ENCODE measurements at places on chromosomes 3 and 15.

GRCh38 chr3:23248594-23249131 is 45.5 kb downstream of the UBE2E2 start:
- no peak for DNase-seq

DNA sequence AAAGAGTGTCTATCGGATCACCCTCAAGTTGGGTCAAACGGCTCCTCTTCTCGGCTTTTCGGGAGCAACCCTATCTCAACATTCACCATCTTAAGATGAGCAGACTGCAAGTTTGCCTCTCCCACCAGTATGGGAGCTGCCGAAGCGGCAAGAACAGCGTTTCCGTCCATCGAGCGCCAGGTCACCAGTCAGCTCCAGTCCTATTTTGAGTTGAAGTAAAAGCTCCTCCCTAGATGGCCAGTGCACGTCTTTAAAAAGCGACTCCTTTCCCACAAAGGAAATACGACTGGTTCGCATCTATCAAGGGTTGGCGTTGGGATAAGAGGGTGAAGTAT is 369 bp upstream of the U2SURP start:
- DNase-seq: no peak

DNA sequence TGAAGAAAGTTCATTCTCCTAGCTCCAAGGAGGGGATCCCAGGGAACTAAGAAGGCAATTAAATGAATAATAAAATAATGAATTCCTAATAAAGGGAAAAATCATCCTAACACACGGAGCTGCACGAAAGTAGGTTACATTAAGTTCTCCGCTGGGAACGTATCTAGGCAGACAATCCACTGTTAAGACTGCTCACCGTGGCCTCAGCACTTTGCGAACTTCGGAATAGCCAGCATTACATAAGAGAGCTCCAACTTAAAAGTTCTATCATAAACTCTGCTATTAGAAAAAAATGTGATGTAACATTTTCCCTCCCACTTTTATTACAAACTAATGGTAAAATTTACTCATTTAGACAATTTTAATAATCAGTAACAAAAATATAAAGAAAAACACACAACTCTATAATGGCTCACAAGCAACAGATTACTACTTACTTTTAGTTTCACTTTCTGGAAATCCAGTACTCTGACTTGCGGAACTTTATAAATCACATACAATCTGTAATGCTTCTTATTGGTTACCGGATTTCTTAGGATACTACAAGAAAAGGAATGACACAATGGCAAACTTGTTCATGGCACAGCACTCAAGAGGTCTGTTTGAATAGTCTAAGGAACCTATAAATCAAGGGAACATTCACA is 8.5 kb downstream of the SNRPA1 start:
- DNase-seq: no peak

DNA sequence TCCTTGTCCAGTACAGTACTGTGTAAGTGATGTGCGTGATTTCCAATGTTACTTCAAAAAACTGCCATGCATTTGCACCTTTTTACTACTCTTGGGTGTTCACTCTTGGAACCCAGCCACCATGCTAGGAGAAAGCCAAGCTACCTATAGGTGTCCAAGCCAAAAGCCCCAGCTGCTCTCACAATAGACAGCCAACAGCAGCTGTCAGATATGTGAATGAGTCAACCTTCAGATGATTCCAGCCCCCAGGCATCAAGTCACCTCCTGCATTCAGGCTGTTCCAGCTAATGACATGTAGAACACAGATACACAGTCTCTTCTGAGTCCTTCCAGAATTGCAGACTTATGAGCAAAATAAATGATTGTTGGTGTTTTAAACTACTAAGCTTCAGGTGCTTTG is 417.7 kb upstream of the TGFBR2 start:
- DNase-seq: no peak

GRCh38 chr3:128488636-128488990 is 4.4 kb downstream of the GATA2 start:
- no peak for DNase-seq

DNA sequence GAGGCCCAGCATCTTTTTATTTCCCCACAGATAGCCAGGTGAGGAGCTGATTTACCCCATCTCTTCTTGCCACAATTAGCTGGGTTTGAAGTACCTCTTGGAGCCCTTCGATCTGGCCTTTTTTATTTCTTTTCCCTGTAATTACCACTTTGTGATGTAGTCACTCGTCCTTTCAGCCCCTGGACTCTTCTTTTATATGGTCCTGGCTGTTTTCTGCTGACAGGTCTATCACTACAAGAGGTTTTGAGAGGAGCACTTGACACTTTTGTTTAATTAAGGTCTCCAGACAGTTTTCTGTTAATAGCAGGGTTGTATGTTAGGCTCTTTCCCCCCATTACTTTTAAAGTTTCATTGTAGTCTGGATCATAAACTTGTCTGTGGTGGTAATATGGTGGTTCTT is 11.8 kb downstream of the ATXN7 start:
- no peak for DNase-seq

DNA sequence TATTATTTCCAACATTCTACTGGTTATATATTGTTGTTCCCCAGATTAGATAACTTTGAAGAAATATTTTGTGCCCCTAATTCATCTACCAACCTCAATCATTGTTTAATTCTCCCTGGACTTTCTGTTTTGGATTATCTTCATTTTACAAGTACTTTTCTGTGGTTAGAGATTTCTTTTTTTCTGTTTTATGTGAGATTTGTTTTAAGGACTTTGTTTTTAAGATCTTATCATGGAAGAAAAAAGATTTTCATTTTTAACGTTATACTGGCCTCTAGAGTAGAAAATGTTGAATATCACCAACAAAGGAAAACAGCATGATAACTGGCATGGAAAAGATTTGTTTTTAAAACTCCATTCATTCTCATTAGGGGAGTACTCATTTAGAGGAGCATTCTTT is 210.9 kb upstream of the KCNMB2 start:
- peak; percentile 62 for DNase-seq

- peak; percentile 5 for DNase-seq
These were observed 223.0 kb downstream of the NSUN3 start for GRCh38 chr3:94285872-94286271.

DNA sequence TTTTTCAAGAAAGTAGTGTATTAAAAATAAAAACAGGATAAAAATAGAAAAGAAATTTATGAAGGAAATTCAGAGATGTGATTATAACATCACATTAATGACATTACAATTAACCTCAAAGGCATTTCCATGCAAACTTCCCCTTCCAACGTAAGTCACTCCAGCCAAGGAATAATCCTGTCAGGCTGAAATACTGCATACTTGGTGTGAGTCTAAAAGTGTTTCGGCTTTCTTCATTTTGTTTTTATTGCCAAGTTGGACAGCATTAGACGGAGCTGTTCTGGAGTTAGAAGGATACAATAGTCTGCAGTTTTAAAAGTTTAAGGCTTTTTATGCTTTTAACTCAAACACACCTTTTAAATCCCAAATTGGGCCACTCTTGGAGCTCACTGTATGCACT is 435.0 kb downstream of the MECOM start:
- DNase-seq: no peak

DNA sequence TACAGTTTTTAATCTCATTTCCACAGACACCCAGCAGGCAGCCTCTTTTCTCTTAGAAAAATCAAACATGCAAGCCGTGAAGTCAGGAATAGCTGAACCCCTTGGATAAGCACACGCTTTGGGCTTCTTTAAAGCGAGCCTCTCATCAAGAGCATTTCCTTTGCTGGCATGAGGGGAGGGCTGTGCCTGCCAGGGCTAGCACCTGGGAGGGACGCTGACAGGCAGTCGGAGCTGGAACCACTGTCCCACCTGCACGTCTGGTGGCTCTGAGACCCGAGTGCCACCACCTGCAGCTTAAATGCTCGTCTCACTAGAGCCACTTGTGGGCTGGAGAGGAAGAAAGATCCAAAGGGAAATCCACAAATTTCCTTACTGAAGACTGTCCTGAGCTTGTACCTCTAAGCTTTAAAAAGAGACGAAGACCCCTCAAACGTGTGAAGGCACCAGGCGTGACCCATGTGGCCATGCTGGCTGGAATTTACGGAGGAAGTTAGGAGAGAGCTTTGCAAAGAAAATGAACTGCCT is 9.4 kb downstream of the MAP6D1 start:
- no peak for DNase-seq

DNA sequence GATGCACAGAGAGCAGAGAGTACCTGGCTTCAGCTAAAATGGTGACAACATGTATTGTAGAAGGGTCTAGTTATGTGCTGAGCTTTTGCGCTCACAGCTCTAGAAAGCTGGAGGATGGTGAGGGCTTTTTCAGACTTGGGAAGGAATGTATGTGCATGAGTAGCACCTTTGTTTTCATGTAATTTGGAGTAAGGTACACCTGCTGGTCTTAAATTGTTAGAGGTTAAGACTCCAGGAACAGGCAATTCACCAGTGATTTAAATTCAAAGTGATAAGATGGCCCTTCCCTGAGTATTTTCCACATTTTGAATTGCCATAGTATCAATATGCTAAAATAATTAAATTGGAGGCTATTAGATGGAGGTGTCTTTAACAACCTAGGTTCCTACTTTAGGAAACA is 436.4 kb upstream of the GOLIM4 start:
- no peak for DNase-seq

DNA sequence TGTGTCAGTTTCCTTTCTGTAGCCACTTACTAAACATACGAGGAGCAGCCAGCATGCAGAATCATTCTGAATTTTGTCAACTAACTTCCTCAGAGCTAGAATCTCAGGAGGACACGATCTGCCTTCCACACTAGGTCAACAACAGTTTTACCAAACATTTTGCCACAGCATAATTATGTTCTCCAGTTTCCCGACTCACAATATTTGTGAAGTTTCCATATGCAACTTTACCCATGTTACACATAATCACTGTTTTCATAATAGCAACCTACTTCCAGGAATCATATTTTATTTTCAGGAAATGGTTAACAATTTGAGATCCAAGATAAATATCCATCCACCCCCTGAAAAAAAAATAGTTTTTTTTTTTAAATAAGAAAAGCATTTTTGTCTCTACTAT is 595.0 kb downstream of the PYDC2 start:
- DNase-seq: no peak

- no peak for DNase-seq
These were observed 496.4 kb upstream of the MDFIC2 start for GRCh38 chr3:70808881-70809280.

GRCh38 chr15:72307026-72307425 is 12.9 kb downstream of the CELF6 start:
- DNase-seq: no peak

DNA sequence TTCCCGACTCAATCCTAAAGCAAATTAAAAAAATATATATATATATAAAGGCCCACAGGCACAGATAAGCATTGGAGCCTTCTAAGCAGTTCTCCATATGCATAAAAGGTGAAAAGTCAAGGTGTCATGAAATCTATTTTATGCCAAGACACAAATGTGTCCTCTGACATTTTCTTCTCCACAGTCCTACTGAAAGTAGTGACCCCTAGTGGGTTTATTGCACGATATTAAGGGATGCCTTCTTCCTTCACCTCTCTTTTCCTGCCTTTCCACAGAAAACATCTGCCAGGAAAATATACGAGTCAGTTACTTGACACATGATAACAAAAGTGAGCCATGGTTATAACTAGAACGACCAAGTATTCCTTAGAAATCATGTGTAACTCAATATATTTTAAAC is 303.2 kb downstream of the TIGIT start:
- no peak for DNase-seq

GRCh38 chr3:113266738-113267137 is 55.4 kb downstream of the BOC start:
- no peak for DNase-seq

DNA sequence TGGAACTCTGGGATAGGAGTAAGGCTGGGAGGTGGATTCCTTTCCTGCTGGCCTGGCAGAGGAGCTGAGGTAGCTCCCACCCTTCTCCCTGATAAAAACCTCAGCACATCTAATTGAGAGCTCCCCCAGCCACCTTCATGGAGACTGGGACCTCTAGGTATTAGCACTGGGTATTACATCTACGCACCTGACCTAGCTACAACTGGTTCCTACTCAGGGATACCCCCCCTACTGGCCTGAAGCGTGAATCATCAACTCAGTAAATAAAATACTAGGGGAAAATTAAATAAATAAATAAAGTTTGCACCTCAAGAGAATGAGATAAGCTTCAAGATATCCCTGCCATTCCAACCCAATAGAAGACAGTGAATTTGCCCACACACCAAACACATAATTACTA is 140.4 kb downstream of the NEK10 start:
- DNase-seq: no peak

DNA sequence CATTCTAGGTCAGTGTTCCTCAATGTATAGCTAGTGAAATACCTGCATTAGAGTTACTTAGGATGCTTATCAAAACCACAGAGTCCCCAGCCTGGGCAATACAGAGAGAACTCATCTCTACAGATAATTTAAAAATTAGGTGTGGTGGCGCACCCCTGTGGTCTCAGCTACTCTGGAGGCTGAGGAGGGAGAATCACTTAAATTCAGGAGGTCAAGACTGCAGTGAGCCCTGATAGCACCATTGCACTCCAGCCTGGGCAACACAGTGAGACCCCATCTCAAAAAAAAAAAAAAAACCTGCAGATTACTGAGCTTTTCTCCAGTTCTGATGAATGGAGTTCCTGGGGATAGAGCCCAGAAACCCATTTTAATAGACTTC is 10.1 kb upstream of the MINDY2 start:
- DNase-seq: no peak
